Trophoblast cell (in vitro differentiated cells and primary cell): ENCODE measurements at places on chromosomes 3 and 15.

DNA sequence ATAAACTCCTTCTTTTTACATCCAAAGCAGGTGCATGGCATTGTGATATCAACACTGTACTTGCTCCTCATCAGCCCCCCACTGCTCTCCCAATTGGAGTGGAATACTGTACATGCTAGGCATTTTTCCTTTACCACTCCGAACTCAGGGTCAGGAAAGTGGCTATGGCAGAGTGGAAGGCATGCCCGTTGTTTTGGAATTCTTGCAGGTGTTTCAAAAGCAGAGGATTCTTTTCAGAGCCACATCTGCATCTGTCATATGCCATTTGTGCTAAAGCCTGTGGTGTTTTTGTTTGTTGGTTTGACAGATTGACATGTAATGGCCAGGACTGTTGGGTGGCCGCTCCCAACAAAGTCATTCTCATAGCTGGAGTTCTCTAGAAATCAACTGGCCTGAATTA lies 41.7 kb downstream of the SOX2 start:
- no peak for DNase-seq
- H3K36me3 ChIP-seq: no peaks in the 10 kb centered on the region
- no peaks in the 10 kb centered on the region for H3K4me1 ChIP-seq
- H3K27ac ChIP-seq: no peak overlapping the region
- no peaks in the 10 kb centered on the region for H3K27me3 ChIP-seq

GRCh38 chr3:7215706-7216105 lies 354.8 kb downstream of the GRM7 start:
- no peaks in the 10 kb centered on the region for H3K27me3 ChIP-seq
- DNase-seq: no peak
- no peaks in the 10 kb centered on the region for H3K4me1 ChIP-seq
- no peaks in the 10 kb centered on the region for H3K36me3 ChIP-seq
- H3K27ac ChIP-seq: no peak overlapping the region

- peaks cover 9% of the 10 kb centered on the region for H3K4me1 ChIP-seq
- no peak overlapping the region for H3K4me3 ChIP-seq
- H3K36me3 ChIP-seq: no peaks in the 10 kb centered on the region
- H3K27ac ChIP-seq: no peak overlapping the region
- no peak for DNase-seq
These were observed 30.0 kb upstream of the CHD2 start for GRCh38 chr15:92870010-92870591.

DNA sequence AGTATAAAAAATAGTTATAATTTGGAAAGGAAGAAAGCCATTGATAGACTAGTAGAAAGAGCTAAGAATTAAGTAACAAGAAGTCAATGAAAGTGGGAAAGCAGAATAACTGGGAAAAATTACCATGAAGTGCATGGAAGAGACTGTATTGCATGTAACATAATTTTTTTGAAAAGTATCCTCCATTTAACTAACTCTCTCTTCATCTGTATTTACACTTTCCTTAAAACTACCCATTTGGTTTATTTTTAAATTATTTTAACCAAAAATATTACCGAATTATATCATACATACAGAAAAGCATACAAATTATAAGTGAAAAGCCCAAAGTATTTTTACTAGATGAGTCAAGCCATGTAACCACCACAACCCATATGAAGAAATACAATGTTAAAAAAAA lies 1009.9 kb upstream of the SEMA6D start:
- no peaks in the 10 kb centered on the region for H3K36me3 ChIP-seq
- no peaks in the 10 kb centered on the region for H3K4me1 ChIP-seq
- no peak overlapping the region for H3K27ac ChIP-seq
- H3K4me3 ChIP-seq: no peak overlapping the region

- no peak overlapping the region for H3K27ac ChIP-seq
- H3K4me3 ChIP-seq: no peak overlapping the region
- no peaks in the 10 kb centered on the region for H3K27me3 ChIP-seq
- no peaks in the 10 kb centered on the region for H3K36me3 ChIP-seq
These were observed 131.6 kb downstream of the NLGN1 start for GRCh38 chr3:173529062-173529711.

GRCh38 chr3:186476541-186476940 lies 67.6 kb downstream of the CRYGS start:
- peaks cover 3% of the 10 kb centered on the region for H3K4me1 ChIP-seq
- H3K36me3 ChIP-seq: no peaks in the 10 kb centered on the region
- no peaks in the 10 kb centered on the region for H3K27me3 ChIP-seq
- no peak overlapping the region for H3K4me3 ChIP-seq

DNA sequence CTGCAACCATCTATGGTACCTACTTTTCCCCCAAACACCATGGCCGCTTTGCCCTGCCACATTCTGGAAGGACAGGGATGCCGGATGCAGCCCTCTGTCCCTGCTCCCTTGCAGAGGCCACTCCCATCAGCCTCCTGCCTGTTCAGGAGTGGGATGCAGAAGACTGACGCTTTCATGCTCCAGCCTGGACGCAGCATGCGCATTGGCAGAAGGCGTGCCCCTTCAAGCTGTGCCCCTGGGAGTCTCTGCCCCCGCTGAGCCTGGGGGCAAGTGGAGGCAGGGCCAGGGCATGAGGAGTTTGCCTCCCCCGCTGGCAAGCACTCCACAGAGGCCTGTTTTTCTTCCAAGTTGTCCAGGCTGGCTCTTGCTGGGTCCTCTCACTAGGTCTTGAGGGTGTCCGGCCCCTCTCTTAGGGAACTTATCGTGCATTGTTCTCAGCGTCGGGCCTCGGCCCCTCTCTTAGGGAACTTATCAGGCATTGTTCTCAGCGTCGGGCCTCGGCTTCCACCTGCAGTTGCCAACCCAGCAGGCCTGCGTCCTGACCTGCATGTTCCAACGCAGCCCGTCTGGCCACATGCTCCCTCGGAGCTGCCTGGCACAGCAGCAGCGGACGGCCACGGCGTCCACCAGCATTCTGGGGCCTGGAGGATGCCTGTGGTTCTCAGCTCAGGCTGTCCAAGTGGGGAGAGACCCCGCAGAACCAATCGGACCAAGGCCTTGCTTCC lies 14.6 kb upstream of the SNRPA1 start:
- no peaks in the 10 kb centered on the region for H3K4me1 ChIP-seq
- no peaks in the 10 kb centered on the region for H3K36me3 ChIP-seq
- H3K4me3 ChIP-seq: no peak overlapping the region

- no peaks in the 10 kb centered on the region for H3K36me3 ChIP-seq
- peaks cover 2% of the 10 kb centered on the region for H3K4me1 ChIP-seq
- DNase-seq: no peak
- H3K4me3 ChIP-seq: no peak overlapping the region
- no peak overlapping the region for H3K27ac ChIP-seq
These were observed 513.9 kb downstream of the NLGN1 start for GRCh38 chr3:173911446-173911845.

- H3K27me3 ChIP-seq: no peaks in the 10 kb centered on the region
- H3K27ac ChIP-seq: no peak overlapping the region
- H3K36me3 ChIP-seq: no peaks in the 10 kb centered on the region
- H3K4me1 ChIP-seq: no peaks in the 10 kb centered on the region
These were observed 310.2 kb upstream of the LMCD1 start for GRCh38 chr3:8191406-8191805.

DNA sequence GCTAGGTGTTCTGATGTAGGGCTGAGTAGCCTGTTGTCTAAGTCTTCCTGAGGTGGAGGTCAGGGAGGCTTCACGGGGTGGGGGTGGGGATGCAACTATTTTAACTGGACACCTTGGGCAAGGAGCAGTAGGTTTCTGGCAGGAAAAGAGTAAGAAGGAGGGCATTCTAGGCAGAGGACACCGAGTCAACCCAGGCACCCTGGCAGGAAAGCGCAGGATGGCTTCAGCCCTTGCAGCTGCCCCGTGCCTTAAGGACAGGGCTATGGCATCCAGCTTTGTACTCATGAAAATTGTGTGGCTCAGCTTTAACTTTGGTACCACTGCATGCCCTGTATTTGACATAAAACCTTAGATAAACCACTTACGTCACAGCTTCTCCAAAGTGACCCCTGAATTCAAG lies 6.4 kb upstream of the FILIP1L start:
- no peaks in the 10 kb centered on the region for H3K27me3 ChIP-seq
- H3K36me3 ChIP-seq: no peaks in the 10 kb centered on the region

GRCh38 chr15:75158402-75158801 lies 43.3 kb upstream of the C15orf39 start:
- no peaks in the 10 kb centered on the region for H3K36me3 ChIP-seq
- DNase-seq: no peak
- H3K4me3 ChIP-seq: no peak overlapping the region
- H3K27ac ChIP-seq: no peak overlapping the region

DNA sequence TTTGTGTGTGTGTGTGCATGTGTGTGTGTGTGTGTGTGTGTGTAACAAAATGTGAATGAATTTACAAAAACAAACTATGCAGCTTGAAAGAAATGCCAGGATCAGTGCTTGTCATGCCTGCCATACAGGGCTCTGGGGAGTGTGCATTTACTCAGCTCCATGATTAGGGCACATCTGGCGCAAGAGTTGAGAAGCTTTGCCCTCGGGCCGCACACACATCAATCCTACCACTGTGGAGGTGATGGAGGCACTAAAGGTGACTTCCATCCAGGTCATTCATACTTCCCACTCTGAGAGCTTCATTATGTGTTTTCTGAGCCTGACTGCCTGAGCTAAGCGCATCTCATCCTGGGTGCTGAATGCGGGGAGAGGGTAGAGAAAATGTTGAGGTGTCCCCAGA lies 72.0 kb upstream of the ZBED2 start:
- peaks cover 13% of the 10 kb centered on the region for H3K4me1 ChIP-seq
- DNase-seq: peak; percentile 80
- H3K27me3 ChIP-seq: no peaks in the 10 kb centered on the region
- H3K27ac ChIP-seq: no peak overlapping the region
- H3K36me3 ChIP-seq: no peaks in the 10 kb centered on the region

DNA sequence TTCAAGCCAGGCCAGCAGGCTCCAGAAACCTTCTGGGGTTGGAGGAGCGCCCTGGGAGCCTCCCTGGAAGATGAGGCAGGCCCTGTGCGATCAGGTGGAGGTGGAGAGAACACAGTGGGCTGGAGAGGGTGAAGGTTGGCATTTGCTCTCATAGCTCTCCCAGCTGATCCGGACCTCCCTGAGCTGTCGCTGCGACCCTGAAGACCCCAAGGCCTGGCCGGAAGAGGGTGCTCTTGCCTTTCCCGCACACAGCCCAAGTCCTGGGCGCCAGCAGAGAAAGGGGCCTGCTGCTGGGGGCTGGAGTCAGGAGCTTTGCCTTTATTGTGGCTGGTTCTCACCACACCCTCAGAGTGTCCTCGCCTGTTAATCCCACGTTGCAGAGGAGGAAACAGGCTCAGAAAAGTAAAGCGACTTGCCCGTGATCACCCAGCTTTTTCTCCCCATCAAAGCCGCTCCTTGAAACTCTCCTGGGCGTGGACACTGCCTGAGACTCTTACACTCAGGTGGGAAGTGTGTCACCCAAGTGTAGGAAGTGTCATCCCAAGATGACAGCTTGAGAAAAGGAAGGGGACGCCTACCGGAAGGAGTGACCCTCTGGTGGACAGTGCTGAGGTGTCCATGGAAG lies 8.6 kb upstream of the RPL29 start:
- no peak for DNase-seq
- H3K4me1 ChIP-seq: peaks cover 10% of the 10 kb centered on the region
- no peaks in the 10 kb centered on the region for H3K27me3 ChIP-seq

DNA sequence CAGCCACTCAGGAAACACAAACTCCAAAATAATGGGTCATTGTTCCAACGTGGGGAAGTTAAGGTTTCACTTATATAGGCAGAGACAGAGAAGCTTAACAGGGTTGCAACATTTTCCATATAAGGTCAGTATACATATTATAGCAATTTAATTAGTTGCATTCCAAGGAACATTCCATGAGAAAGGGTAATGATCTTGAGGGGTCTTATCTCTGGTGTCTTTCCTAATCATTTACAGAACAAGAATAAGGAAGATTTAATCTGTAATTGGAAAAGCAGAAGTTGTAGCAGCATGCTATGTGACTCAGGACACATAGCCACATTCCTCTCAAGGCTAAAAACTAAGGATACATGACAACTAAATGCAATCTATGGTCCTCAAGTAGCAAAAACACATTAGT lies 4.9 kb downstream of the MNS1 start:
- no peaks in the 10 kb centered on the region for H3K4me1 ChIP-seq
- no peaks in the 10 kb centered on the region for H3K27me3 ChIP-seq
- H3K36me3 ChIP-seq: no peaks in the 10 kb centered on the region
- H3K4me3 ChIP-seq: no peak overlapping the region
- H3K27ac ChIP-seq: no peak overlapping the region

DNA sequence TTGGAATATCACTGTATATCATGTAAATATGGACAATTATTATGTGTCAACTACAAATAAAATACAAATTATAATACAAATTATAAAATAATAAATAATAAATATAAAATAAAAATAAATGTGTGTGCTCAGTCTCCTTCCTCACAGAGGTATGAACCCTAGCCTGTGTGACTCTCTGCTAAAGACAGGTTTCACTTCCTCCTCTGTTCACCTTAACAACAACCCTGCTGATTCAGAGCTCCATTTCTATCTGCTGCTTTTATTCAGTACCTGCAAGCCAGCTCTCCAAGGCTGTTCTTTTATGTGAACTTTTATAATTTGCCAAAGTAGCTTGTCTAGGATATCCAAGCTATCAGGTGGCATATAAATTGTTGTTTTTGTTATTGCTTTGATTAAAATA lies 610.7 kb upstream of the GRM7 start:
- H3K36me3 ChIP-seq: no peaks in the 10 kb centered on the region
- H3K4me1 ChIP-seq: no peaks in the 10 kb centered on the region
- H3K27ac ChIP-seq: no peak overlapping the region
- H3K4me3 ChIP-seq: no peak overlapping the region

GRCh38 chr15:72535911-72536310 lies 61.8 kb downstream of the ARIH1 start:
- H3K4me1 ChIP-seq: no peaks in the 10 kb centered on the region
- no peak for DNase-seq
- H3K36me3 ChIP-seq: peaks cover 5% of the 10 kb centered on the region
- no peak overlapping the region for H3K4me3 ChIP-seq
- H3K27me3 ChIP-seq: no peaks in the 10 kb centered on the region
- H3K27ac ChIP-seq: no peak overlapping the region

DNA sequence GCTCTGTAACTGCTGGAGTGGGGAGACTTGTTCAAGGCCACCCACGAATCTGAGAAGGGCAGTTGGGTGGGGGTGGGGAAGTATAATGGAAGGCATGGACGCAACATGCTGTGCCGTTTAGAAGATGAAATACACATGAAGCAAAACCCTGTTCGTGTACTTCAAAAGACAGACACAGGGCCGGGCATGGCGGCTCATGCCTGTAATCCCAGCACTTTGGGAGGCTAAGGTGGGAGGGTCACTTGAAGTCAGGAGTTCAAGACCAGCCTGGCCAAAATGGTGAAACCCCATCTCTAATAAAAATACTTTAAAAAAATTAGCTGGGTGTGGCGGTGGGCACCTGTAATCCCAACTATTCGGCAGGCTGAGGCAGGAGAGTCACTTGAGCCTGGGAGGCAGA lies 36.9 kb upstream of the SFMBT1 start:
- no peak overlapping the region for H3K4me3 ChIP-seq
- no peaks in the 10 kb centered on the region for H3K27me3 ChIP-seq
- no peaks in the 10 kb centered on the region for H3K36me3 ChIP-seq
- no peak for DNase-seq

- no peak for DNase-seq
- H3K27me3 ChIP-seq: no peaks in the 10 kb centered on the region
- no peak overlapping the region for H3K4me3 ChIP-seq
- peaks cover 11% of the 10 kb centered on the region for H3K4me1 ChIP-seq
These were observed 23.3 kb upstream of the SENP7 start for GRCh38 chr3:101536266-101536665.

GRCh38 chr3:170907637-170908234 lies 701 bp downstream of the EIF5A2 start:
- H3K36me3 ChIP-seq: no peaks in the 10 kb centered on the region
- H3K4me3 ChIP-seq: peak overlapping the region; percentile 77
- DNase-seq: no peak
- peaks cover 11% of the 10 kb centered on the region for H3K27me3 ChIP-seq
